ENCODE measurements at places on chromosomes 12 and 14.

GRCh38 chr14:99786511-99786989 is 6.7 kb upstream of the EML1 start:
- DNase-seq = no peak

GRCh38 chr12:89316705-89317139 is 35.6 kb downstream of the DUSP6 start:
- DNase-seq = no peak

DNA sequence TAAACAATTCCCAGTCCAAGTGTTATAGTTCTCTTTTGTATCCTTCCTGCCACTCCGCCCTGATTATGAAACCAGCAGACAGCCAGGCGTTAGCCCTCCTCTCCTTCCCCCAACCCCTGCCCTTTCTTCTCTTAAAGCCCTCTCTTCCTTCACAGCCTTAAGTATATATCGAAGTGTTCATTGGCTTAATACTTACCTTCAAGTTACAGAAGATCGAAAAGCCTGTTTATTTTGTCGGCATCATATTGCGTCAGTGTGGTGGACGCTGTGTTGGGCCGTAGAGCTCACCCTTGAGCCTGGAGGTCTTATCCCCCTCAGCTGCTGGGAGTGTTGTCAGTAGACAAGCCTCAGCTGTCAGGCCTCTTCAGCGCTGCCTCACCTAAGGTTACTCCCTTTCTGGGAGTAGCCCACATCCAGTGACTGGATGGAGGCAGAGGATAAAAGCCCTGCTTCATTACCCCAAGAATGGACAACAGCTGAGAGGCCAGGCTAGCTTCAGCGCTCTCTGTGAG is 36.2 kb downstream of the CMAS start:
- DNase-seq = no peak

DNA sequence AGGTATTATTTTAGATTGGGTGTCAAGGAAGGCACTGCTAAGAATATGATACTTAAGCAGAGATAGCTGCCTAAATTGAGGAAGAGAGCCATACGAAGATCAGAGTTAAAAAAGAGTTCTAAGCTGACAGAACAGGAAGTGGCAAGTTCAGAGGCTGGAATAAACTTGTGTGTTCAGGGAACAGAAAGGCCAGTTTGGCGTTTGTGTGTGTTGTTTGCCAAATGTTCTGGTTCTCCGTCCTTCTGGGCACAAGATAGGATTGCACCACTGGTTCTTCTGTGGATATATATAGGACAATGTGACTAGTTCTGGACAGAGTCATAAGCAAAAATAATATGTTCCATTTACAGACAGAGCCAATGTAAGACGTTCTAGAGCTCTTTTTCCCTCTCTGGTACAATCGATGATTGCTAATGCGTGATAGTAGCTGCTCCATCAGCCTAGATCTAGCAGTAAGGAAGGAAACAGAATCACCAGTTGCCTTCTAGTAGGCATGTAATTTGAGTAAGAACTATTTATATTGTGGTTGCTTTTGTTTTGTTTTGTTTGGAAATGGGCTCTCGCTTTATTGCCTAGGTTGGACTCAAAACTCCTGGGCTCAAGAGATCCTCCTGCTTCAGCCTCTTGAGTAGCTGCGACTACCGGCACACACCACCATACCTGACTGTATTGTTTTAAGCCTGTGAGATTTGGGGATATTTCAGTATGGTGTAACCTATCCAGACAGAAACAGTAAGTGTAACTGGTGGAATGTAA is 7.4 kb downstream of the BBS10 start:
- DNase-seq = no peak

GRCh38 chr12:2411616-2412304 is 359.0 kb downstream of the CACNA1C start:
- no peak for DNase-seq

GRCh38 chr12:130713581-130713991 is 2.5 kb downstream of the RIMBP2 start:
- DNase-seq = no peak

GRCh38 chr12:47141459-47141858 is 61.7 kb upstream of the AMIGO2 start:
- no peak for DNase-seq

- no peak for DNase-seq
Measured at GRCh38 chr12:19654650-19655376, 215.5 kb downstream of the AEBP2 start.

GRCh38 chr12:113007166-113007565 is 28.8 kb downstream of the OAS2 start:
- no peak for DNase-seq

DNA sequence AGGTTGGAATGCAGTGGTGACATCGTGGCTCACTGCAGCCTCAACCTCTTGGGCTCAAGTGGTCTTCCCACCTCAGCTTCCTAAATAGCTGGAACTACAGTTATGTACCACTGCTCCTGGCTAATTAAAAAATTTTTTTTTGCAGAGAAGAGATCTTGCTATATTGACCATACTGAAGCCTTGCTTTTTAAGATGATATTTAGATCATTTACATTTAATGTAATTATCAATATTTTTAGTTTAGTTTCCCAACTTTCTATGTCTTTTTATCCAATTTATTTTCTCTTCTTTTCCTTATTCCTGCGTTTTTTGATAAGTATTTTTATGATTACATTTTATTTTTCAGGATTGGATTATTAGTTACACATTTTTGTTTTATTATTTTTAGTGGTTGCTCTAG is 340.1 kb downstream of the APAF1 start:
- no peak for DNase-seq

- DNase-seq = no peak
Measured at GRCh38 chr12:125381373-125381772, 316.1 kb downstream of the AACS start.

GRCh38 chr12:77924703-77925102 is 94.0 kb downstream of the NAV3 start:
- no peak for DNase-seq

- no peak for DNase-seq
Measured at GRCh38 chr12:52222692-52223091, 10.4 kb upstream of the KRT7 start.

GRCh38 chr14:96889091-96889490 is 91.9 kb downstream of the VRK1 start:
- no peak for DNase-seq

DNA sequence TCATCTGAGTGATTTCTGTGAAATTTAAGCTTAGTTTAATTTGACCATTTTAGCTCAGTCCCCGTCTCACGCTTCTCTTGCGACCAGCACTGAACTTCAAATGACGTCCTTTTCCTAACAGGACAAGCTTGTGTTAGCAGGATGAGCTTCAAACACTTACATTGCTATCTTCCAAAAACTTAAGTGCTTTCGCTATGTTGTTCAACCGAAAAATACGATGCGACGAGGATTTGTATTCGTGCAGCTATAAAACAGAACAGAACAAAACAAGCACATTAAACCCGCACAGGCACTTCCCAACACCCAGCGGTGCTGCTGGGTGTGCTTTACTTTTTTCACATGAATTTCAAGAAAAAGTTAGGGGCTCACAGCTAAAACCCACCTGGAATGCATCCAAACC is 64.2 kb upstream of the DICER1 start:
- no peak for DNase-seq

- DNase-seq = no peak
Measured at GRCh38 chr14:73829526-73830431, 21.9 kb upstream of the PTGR2 start.

- DNase-seq = no peak
Measured at GRCh38 chr14:32513571-32514009, 184.5 kb downstream of the AKAP6 start.

DNA sequence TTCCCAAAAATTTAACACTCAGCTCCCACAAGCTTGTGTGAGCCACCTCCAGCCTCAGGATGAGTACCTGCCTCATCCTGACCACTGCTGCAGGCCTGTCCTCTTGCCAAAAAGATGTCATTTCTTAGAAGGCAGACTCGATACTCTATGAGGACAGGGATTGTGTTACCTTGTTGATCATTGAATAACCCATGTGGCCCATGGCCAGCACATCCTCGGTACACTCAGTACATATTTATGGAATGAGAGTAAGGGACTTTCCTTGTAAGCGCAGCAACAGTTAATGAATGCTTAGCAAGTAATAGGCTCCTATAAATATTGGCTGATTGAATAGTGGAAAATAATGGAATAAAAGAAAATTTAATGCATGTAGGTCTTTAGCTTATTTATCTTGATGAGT is 15.3 kb upstream of the DGLUCY start:
- DNase-seq = no peak

- DNase-seq = no peak
Measured at GRCh38 chr12:93203361-93203760, 174.4 kb upstream of the NUDT4 start.

GRCh38 chr12:43434614-43435013 is 117.4 kb downstream of the ADAMTS20 start:
- no peak for DNase-seq

- no peak for DNase-seq
Measured at GRCh38 chr12:74820324-74820723, 282.7 kb downstream of the ATXN7L3B start.

DNA sequence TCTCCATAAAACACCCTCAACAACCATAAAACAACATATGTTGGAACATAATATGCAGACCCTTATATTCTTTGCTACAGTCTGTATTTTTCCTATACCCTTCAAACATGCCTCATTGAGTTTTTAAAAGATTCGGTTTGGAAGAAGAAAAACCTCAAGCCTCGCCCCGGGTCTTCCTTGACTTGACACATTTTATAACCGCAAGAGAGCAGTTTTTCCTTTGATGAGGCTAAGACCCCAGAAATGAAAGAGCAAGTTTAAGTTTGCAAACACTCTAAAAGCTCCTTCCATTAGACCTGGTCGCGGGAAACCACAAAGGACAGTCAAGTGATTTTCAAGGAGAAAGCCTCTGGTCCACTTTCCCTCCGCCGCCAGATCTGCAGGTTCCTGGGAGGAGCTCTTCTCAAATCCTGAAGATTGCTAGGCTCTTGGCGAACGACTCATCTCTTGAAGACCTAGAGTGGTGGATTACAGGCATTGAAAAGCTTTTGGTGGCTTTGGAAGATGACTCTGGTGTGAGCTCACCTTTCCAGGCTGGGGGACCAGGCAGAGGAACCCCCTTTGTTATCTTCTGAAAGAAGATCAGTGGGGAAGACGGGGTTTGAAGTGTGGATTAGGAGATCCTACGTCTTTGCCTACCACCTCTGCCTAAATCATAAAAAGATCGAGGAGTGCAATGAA is at the start of gene ASCL4:
TSS of gene ASCL4 (plus strand) at position 356 of the 681 bp plus-strand sequence. CDS start 515 bp downstream, outside the sequence.
- DNase-seq = no peak

GRCh38 chr12:66885115-66885875 is 206.4 kb upstream of the GRIP1 start:
- no peak for DNase-seq

GRCh38 chr14:65044596-65044959 is 57.7 kb downstream of the MAX start:
- DNase-seq = no peak

DNA sequence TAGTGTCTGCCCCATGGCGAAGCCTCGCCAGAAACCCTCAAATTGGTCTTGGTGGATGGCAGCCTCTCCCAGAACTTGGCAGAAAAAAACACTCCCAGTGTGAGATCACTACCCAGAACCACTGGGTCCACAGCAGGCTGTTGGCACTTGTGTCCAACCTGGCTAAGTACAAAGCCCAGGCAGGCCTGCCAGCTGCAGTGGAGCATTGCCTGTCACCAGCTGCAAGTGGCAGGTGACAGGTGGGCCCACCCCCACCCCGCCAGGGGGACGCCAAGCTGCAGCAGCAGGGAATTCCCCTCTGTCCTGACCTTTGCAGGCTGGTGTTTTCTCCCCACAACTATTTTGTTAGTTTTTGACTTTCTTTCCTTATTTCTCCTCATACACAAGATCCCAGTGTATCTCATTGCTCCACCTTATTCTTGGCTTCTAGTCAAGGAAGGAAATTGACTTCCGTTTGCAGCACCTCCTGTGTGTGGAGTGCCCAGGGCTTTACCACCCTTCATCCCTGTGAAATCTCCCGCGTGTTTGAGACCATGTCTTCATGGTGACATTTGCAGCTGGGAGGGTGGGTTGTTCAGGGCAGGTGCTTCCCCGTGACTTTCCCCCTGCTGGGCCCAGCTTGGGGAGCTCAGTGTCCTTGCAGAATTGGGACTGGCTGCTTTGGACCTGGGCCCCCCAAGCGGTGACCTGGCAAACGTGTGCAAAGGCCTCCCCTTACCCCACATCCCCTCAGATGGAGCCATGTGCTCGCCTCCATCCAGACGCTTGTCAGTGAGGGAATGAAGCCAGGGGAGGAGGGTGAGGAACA is 73.8 kb upstream of the RIN3 start:
- DNase-seq = no peak

- no peak for DNase-seq
Measured at GRCh38 chr14:27410981-27411380, 813.1 kb upstream of the NOVA1 start.

- DNase-seq = no peak
Measured at GRCh38 chr12:66647034-66647691, 31.7 kb downstream of the GRIP1 start.

- DNase-seq = no peak
Measured at GRCh38 chr12:94832780-94833681, 170.5 kb downstream of the NDUFA12 start.

DNA sequence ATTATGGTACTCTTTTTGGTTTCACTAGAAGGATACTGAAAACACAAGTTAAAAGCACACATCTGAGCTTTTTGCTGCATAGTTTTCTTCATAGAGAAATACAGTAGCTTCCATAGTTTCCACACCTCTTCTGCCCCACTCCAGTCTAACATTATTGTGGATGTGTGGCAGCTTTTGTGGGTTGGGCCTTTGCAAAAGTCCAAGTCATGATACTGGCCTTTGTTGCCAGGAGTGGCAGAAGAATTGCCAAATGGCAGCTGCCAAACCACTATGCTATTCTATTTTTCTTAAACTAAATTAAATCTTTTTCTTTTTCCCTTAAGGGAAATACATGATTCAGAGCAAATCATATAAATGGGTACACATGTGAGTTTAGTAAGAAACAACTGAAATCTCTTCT is 114.8 kb downstream of the PLEKHA5 start:
- no peak for DNase-seq

GRCh38 chr12:118472940-118473339 is 96.6 kb downstream of the SUDS3 start:
- DNase-seq = no peak

- DNase-seq = no peak
Measured at GRCh38 chr12:117835156-117835555, 133.6 kb downstream of the KSR2 start.

GRCh38 chr14:48936362-48936761 is 649.8 kb downstream of the RPS29 start:
- DNase-seq = no peak

DNA sequence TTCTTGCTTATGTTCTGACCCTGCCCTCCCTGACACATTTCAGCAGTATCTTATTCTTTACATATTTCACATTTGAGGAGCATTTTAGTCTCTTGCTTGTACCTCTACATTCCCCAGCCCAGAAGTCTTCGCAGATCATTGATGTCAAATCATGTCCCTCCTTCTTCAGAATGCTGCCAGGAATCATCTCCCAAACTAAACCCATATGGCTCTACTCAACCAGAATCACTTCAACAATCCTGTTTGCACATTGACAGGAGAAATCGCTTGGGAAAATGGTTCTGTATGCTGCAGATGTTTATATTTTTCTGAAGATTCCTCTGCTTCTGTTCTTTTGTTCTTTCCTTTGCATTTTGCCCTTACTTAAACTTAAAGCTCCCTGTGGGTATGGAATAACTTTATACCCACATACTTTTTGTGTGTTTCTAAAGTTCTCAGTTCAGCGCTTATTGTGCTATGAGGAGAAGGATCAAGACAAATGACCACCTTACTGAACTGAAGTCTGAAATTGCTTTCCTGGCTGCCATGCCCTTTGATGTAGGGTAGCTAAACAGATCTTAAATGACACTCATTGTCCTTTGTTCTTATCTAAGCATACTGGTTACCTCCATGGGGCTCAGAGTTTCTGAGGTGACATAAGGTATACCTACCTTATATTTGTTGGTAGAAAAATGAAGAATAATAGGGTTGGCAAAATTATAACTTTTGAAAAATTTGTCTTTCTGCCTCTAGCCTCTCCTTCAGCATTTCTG is 134.6 kb downstream of the SLC25A21 start:
- DNase-seq = no peak
